ENCODE measurements at places on chromosomes 2 and 18. TPM values are rescaled to one million over a fixed set of nuclear protein-coding genes. Genes with fewer than 3 reads are reported as not detected.

Gene RND3
- polyA plus RNA-seq = 96.5 TPM

Gene HTR2B
- polyA plus RNA-seq = 0.34 TPM

Gene HOXD3
- not detected for polyA plus RNA-seq

Gene ECEL1
- polyA plus RNA-seq = not detected

Gene ALPG
- polyA plus RNA-seq = not detected

Gene CXCR1
- polyA plus RNA-seq = not detected

Gene CDH2
- 121 TPM for polyA plus RNA-seq

Gene ANKRD39
- 50.2 TPM for polyA plus RNA-seq

Gene CRYBA2
- polyA plus RNA-seq = not detected

Gene ARHGAP28
- not detected for polyA plus RNA-seq

Gene UGGT1
- polyA plus RNA-seq = 6.9 TPM

Gene COL3A1
- polyA plus RNA-seq = 0.73 TPM

Gene ARMC9
- 10.5 TPM for polyA plus RNA-seq

Gene LAPTM4A
- polyA plus RNA-seq = 31.0 TPM

Gene ARHGAP15
- 2.6 TPM for polyA plus RNA-seq

Gene CNOT9
- polyA plus RNA-seq = 29.0 TPM

Gene CCDC102B
- polyA plus RNA-seq = 26.7 TPM

Gene EHD3
- polyA plus RNA-seq = 17.1 TPM

Gene AQP12B
- not detected for polyA plus RNA-seq

Gene PKDCC
- polyA plus RNA-seq = not detected

Gene RNF25
- 2.1 TPM for polyA plus RNA-seq

Gene PLA2R1
- polyA plus RNA-seq = 4.9 TPM

Gene CAVIN2
- polyA plus RNA-seq = 0.55 TPM

Gene IL36G
- not detected for polyA plus RNA-seq

Gene GAREM2
- 1.6 TPM for polyA plus RNA-seq

Gene CNDP1
- 2.3 TPM for polyA plus RNA-seq

Gene CNRIP1
- 58.7 TPM for polyA plus RNA-seq

Gene LIMS1
- polyA plus RNA-seq = 3.5 TPM

Gene OR6B2
- polyA plus RNA-seq = not detected

Gene NHEJ1
- 7.2 TPM for polyA plus RNA-seq

Gene PCARE
- polyA plus RNA-seq = 0.22 TPM

Gene PLEK
- polyA plus RNA-seq = 0.19 TPM

Gene ACADL
- polyA plus RNA-seq = 0.36 TPM

Gene LRRTM1
- 1.5 TPM for polyA plus RNA-seq

Gene L3MBTL4
- not detected for polyA plus RNA-seq

Gene CROCC2
- polyA plus RNA-seq = not detected

Gene CCDC74A
- 0.74 TPM for polyA plus RNA-seq

Gene UPP2
- polyA plus RNA-seq = 0.90 TPM

Gene NR4A2
- 7.2 TPM for polyA plus RNA-seq

Gene STPG4
- polyA plus RNA-seq = not detected

Gene FAM161A
- polyA plus RNA-seq = 3.0 TPM

Gene GTF2A1L
- polyA plus RNA-seq = not detected

Measured in Purkinje cell (primary cell).